ENCODE measurements at places on chromosomes 3 and 15.
A peak's percentile ranks its signal among the peaks of the same experiment; 100 is the strongest.

GRCh38 chr3:46512191-46512749 is 14.5 kb downstream of the RTP3 start:
- DNase-seq, result no peak

GRCh38 chr3:149292666-149293065 is 40.8 kb downstream of the TM4SF18 start:
- DNase-seq, result no peak

GRCh38 chr15:91408476-91409076 is 308.5 kb downstream of the SV2B start:
- DNase-seq, result peak; percentile 60

DNA sequence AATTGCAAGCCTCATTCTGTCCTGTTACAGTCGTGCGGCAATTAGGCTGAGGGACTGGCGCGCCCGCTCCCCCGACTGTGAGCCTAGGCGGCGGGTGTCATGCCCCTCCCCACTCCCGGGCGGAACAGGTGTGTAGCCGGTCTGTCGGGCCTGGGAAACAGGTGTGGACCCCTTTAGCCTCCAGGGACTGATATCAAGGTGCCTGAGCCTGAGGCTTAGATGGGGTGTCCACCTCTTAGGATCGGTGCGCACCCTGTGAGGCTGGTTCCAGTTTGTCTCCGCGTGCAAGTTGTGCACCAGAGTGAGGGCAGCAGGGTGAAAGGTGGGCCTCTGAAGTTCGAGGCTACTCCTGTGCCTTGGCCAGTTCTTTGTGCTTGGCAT is 686 bp downstream of the VPS8 start:
- DNase-seq, result no peak

DNA sequence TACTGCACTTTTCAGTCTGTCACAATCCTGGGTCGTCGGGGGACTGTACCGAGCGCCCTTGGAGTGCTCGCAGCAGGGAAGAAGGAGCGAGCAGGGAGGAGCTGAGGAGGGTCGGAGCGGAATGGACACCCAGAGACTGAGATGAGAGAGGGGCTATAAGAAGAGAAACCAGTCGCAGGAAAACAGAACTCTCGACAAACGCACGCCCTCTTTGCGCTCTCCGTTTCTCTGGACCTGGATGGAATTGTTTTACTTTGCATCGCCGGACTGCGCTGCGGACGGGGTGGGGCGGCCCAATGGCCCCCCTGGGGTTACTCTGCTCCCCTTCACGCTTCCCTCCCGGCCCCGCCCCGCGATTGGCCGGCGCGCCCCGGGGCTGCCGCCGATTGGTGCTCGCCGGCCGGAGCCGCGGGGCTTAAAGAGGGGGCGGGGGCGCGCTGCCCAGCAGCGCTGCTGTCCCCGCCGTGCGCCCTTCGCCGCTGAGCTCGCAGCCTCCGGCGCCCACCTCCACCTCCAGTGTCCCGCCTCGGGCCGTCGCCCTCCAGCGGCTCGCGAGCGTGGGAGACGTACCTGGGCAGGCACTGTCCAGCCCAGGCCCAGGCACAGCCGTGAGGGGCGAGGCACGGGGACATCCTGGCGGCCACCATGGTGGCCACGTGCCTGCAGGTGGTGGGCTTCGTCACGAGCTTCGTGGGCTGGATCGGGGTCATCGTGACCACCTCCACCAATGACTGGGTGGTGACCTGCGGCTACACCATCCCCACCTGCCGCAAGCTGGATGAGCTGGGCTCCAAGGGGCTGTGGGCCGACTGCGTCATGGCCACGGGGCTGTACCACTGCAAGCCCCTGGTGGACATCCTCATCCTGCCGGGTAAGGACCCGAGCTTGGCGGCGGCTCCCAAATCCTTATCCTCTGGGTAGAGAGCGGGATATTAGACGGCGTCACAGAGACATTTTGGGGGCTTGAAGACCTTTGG is at the start of gene CLDN11:
TSS of gene CLDN11 (plus strand) at position 447 of the 977 bp plus-strand sequence. CDS start at position 646, 199 bp downstream.
- peak; percentile 77 for DNase-seq

DNA sequence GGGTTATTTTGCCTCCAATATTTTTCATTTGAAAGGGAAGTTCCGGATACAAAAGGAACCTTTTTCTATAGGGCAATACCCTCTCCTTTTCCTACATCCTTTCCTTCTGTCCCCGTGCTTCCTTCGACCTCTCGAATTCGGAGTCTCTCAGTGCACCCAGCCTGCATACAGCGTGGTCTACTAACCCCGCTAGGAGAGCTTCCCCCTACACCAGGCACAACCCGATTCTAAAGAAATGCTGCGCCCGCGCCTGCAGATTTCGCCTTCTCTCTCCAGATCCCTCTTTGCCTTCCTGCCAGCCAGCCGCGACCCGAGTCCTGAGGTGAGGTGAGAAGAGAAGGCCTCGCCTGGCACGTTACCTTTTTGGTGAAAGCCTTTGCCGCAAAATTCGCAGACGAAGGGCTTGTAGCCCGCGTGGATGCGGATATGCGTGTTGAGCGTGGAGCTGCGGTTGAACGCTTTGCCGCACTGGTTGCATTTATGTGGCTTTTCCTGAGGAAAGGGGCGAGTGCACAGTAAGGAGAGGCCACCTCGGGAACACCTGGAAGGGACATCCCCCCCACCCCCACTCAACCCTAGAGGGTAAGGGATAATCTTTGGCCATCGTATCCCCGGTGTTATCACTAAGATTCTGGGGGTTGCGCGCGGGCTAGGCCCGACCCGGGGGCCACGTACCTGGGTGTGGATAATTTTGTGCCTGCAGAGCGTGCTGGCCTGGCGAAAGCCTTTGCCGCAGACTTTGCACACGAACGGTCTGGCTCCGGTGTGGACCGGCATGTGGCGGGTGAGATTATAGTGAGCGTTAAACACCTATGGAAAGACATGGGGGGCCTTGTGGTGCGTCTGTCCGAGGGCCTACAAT is 2.3 kb downstream of the FEZF2 start:
- no peak for DNase-seq

DNA sequence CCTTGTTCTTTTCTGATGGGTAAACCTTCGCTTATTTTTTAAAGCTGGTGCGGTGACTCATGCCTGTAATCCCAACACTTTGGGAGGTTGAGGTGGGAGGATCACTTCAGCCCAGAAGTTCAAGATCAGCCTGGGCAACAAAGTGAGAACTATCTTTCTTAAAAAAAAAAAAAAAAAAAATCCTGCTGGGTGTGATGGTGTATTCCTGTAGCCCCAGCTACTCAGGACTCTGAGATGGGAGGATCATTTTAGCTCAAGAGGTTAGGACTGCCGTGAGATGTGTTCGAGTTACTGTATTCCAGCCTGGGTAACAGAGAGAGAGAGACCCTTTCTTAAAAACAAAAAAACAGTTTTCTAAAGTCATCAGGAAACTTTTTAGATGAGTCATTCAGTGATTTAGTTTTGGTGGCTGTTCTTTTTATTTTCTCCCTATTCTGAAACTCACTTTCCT is 37.7 kb downstream of the SLMAP start:
- DNase-seq, result no peak

GRCh38 chr3:152232001-152232400 is 36.7 kb upstream of the MBNL1 start:
- no peak for DNase-seq

DNA sequence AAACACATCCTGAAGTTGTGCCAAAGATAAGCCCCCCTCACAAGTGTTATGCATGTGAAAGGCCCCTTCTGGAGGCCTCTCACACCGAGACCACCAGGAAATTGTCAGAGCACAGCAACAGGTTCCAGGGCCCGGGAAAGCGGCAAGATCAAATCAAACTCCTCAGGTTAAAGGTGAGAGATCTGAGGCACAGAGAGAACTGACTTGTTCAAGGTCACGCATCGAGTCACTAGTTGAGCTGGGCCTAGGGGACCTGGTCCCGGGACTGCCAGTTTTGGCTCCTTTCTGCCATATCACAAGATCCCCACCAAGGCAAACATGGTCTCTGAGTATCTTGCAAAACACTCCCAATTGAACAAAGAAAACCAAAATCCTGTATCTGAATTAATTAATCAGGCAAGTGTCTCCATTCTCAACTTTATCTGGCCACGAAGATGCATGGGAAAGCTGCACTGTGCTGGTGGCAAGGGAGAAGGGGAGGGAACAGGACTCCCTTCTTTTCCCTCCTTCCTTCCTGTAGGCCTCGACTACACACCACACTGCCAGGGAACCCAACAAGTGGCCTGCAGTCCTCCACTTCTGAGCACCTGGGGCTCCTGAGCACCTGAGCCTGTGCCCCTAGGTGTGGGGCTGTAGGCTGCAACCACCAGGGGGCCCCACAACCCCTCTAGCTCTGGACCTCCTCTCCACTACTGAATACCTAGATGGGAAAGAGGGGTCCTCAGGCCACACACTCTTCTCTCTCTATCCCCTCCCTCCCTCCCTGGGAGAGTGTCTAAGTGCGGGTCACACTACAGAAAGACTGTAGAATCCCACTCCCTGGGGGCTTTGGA is 37.3 kb downstream of the ANP32A start:
- no peak for DNase-seq

DNA sequence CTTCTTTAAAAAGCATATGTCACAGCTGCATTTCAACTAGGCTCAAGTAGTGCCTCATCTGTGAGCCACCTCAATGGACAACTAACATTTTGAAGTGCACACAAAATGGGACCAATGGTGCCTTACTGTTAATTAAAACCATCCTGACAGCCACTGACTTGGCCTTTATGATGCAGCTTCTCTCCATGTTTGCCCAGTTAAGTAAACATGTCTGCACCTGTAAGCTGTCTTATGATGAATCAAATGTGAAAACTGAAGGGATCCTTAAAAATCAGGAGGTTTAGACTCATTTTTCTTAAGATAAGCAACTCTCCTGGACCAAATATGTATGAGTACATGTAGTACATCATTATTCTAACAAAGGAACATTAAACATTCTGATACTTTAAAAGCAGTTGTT is 861.6 kb downstream of the ROBO1 start:
- no peak for DNase-seq

GRCh38 chr3:170180079-170180907 is 1.2 kb downstream of the PHC3 start:
- DNase-seq, result peak; percentile 12

DNA sequence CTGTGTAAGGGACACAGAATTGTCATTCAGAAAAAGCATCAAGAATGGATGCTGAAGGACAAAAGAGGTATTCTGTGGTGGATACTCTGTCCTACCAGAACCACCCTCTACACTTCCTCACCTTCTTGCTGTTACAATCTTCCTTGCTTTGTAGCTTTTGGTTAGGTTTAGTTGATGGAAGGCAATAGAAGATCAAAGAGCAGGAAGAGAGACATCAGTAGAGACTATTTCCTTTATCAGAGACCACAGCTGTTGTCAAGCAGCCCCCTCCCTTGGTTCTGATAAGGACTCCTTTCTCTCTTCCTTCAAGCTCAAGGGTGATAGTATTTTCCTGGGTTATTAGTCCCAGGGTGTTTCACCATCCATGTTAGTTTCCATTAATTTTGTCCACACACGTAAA is 84.7 kb upstream of the ALCAM start:
- no peak for DNase-seq

- DNase-seq, result no peak
Observed at GRCh38 chr3:195013411-195014361, 257.3 kb downstream of the XXYLT1 start.

DNA sequence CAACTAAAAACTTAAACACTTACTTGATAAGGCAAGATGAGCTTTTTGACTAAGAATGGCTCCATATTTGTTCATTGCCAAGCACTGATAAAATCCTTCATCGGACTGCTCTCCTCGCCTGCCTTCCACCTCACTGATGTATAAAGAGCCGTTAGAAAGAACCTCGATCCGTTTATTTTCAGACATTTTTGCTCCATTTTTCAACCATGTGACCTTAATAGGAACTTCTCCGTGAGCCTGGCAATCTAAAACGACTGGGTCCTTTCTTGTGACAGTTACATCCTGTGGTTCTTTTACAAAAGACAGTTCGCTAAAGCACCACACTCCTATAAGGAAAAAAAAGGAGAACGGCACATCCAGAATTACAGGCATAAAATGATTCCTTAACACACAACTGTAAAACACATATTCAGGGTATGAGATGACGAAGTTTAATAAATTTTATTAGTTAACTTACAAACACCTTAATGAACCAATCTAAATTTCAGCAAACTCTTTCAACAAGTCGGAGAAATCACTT is 2.5 kb downstream of the PRTG start:
- DNase-seq, result no peak

- DNase-seq, result no peak
Observed at GRCh38 chr15:86317384-86317740, 237.7 kb downstream of the AGBL1 start.

DNA sequence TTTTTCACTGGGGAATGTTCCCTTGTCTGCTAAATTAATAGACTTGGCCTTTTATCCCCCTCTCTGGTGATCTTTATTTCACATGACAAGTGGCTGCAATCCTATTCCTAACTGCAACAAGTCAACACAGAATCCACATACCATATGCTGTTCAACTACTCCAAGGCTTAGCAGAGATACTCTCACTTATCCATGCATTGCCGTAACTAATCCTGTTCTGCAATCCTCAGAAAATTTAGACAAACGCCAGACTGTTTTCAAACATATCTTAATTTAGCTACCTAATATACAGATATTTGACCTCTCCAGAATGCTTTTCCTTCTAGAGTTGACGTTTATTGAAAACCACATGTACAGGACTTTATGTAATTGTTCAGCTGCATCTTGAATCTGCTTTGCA is 37.9 kb downstream of the EID1 start:
- no peak for DNase-seq

DNA sequence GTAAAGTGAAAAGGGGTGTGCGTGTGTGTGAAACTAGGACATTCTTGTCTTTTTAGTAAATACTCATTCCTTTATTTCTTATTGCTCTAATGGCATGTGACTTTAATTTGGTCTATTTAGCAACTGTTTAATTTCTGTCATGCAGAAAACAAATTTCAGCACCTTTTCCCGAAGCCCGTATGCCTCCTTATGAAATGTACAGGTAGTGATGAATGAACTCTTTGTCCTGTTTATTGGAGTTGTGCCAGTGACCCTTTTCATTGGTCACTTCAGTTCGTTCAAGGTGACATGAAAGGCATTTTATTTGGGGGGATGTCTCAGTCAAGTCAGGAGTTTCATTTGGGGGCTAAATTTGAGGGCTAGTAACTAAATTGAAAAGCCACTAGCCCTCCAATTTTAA is 55.2 kb downstream of the ITPR1 start:
- DNase-seq, result no peak

DNA sequence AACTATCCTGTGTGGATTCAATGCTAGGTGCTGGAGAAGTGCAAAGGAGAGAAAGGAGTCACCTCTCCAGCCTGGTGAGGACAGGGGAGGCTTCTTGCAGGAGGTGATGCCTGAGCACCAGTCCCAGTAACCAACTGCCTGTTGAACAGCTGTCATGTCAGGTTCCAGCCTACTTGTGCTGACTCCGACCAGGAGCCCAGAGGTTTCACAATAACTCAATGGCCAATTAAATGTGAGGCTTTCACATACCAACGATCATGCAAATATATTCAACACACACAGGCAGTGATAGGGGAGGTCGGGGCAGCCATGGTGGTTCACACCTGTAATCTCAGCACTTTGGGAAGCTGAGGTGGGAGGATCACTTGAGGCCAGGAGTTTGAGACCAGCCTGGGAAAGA is 7.7 kb downstream of the SORD start:
- no peak for DNase-seq

- no peak for DNase-seq
Observed at GRCh38 chr15:68585574-68586273, 6.9 kb downstream of the CORO2B start.

- DNase-seq, result no peak
Observed at GRCh38 chr15:79815468-79815867, 81.3 kb downstream of the MTHFS start.

- peak; percentile 37 for DNase-seq
Observed at GRCh38 chr3:174907027-174907426, 47.9 kb downstream of the NAALADL2 start.

Measured in fibroblast of upper back skin (primary cell).